ENCODE measurements at places on chromosomes 12 and 14.

- no peak for DNase-seq
Measured at GRCh38 chr12:126915309-126915708, 1351.7 kb upstream of the TMEM132C start.

DNA sequence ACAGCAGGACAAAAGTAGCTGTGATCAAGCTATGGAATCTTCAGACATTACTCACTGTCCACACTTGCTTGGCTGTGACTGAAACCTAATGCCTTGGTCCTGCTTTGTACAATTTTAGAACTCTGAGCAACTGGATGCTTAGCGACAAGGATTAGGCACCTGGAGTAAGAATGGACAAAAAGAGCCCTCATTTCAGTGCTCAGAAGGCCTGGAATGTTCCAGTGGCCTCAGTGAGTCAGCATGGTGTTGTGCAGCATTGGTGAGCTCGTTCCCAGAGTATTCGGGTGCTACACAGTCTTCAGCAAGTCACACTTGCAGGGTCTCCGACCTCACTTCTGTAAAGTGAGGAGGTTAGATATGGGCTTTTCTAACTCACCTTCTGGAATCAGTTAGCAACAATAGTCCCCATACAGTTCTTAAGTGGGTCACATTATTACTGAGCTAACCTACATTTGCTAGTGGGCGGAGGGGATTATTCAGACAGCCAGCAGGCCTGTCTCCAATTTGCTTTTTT is 108.0 kb upstream of the MDM1 start:
- no peak for DNase-seq

GRCh38 chr14:33553706-33554278 is 397.1 kb downstream of the EGLN3 start:
- DNase-seq, result no peak

DNA sequence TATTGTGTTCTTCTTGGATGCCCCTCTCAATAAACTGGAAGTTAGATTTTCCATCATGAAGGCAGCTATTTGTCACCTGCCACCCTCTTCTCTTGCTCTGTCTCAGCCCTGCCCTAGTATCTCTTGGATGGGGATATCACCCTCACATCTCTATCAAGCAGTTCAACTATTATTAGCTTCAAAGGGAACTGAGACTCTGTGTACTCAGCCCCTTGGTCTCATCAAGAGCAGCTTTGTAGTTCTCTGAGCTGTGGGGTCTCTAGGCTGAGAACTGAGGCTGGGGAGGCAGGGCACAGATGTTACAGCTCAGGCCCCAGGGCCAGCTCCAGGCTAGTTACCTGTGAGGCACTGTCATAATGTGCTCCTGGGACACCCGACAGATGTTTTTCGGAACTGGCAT is 130.3 kb downstream of the DAD1 start:
- no peak for DNase-seq
